ENCODE measurements at places on chromosomes 3 and 15.

- no peak for DNase-seq
Observed at GRCh38 chr15:38745626-38746025, 181.0 kb upstream of the RASGRP1 start.

GRCh38 chr15:68518785-68519430, 59.9 kb upstream of the CORO2B start:
- no peak for DNase-seq

- DNase-seq: no peak
Observed at GRCh38 chr3:189071446-189071845, 100.3 kb upstream of the TPRG1 start.

- no peak for DNase-seq
Observed at GRCh38 chr3:152195206-152195605, 73.5 kb upstream of the MBNL1 start.

DNA sequence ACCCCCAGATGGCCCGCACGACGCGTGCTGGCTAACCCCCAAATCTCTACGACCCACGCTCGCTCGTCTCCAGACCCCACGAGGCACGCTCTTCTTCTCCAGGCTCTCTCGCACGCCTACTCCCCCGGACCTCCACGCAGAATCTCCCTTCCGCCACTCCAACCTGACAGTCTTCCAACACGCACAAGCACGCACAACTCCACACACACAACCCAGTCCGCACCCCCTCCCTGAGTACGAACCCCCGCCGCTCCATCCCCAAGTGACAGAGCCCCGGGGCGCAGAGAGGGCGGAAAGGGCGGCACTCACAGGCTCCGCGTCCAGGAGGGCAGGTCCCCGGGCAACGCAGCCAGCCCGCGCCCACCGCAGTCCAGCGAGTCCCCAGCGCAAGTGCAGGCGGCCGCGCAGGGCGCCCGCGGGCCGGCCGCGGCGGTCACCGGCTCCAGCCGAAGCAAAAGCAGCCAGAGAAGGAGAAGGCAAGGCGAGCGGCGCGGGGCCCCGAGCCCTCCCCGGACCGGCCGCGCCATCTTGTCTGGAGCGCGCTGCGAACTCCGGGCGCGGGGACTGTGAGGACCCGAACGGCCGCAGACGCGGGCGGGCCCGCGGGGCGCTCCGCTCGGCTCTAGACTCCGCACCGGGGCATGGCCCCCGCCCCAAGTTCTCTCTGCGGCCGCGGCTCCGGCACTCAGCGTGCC, 794 bp downstream of the LRIG1 start:
- DNase-seq: no peak

- no peak for DNase-seq
Observed at GRCh38 chr15:87597346-87598052, 659.0 kb downstream of the NTRK3 start.

- DNase-seq: peak; percentile 69
Observed at GRCh38 chr15:43777267-43777914, 625 bp upstream of the ELL3 start.

GRCh38 chr3:49469037-49469935, 781 bp upstream of the DAG1 start:
- no peak for DNase-seq

GRCh38 chr3:184584464-184584891, 22.9 kb downstream of the EPHB3 start:
- DNase-seq: no peak

GRCh38 chr3:100954199-100954935, 38.9 kb downstream of the ABI3BP start:
- DNase-seq: no peak

- no peak for DNase-seq
Observed at GRCh38 chr15:48962662-48963523, 826 bp downstream of the SHC4 start.

DNA sequence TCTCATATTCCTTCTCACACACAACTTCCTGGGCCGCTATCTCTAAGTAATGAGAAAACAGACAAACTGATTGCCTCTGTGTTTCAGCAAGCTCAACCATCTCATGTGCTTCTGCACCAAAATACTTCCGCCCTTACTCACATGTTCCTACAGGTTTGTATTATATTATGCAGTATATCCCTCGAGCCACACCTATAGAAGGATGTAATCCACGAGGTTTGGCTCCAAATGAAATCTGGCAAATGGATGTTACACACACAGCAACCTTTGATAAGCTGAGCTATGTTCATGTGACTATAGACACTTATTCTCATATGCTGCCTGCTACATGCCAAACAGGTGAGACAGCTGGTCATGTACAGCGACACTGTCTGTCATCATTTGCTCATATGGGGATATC, 22.6 kb downstream of the CCRL2 start:
- DNase-seq: no peak

- DNase-seq: no peak
Observed at GRCh38 chr3:152937234-152937633, 102.3 kb downstream of the P2RY1 start.

DNA sequence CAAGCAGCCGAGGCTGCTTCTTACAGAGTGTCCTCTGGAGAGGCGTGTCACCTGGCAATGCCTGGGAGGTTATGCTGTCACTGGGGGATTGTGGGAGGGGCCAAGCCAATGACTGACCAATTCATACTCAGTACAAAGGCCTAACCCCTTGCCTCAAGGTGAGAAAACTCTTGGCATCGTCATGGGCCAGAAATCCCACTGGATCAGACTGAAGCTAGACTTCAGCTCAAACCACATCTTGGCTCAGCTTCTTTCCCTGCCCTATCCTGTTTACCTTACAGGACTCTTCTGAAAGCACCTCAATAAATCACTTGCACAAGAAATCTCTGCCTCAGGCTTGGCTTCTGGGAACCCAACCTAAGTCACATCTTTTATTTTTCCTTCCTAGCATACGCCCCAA, 9.5 kb downstream of the ANAPC13 start:
- DNase-seq: no peak

DNA sequence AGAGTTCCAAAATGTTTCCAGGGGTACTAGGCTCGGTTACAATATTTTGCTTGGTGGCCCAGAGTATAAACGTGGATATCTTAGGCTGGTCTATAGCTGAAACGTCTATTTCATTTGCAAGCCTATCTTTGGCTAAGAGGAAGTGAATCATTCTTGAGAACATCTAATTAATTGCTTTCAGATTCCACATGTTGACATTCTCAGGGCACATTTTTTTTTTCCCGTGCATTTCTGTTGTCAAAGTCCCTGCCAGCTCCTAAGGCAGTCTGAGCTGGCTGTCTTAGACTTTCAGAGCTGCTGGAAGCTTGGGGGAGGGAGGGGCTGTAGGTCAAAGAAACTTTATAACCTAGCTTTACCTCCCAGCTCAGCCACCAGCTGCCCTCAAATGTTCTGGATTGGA, 23.2 kb upstream of the LAMP3 start:
- no peak for DNase-seq

DNA sequence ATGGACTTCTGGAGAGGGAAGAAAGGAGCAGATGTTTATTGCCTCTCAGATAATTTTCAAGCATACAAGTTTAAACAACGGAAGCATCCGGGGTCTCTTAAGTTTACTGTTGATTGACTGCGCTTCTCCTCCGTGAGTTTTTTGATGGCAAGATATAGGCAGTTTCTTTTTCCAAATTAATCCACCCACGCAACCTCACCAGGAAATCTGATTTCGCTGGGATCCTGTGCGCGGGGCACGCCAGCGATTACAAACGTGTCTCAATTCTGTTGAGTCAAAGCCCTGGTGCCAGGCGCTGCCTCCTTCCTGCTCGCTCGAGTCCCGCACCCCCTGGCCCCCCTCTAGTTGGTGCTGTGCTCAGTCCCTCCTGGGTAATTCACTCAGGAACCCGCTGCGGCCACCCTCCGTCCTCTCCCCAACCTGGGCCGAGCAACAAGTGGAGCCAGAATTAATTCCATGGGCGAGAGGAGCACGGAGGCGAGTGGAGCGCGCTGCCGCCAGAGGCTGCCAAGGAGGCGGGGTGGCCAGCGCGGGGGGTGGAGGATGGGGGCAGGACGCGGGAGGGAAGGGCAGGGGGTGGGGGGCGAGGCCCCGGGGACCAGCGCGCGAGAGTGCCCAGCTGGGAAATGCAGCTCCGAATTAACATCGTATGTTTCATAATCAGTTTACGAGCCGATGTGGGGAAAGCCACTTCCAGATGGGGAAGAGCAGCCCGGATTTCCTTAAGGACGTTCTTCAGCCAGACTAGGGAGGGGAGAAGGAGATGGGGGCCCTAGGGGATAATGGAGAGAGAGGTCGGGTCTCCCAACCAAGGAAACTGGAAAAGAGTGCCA, 6.0 kb downstream of the WNT5A start:
- no peak for DNase-seq

DNA sequence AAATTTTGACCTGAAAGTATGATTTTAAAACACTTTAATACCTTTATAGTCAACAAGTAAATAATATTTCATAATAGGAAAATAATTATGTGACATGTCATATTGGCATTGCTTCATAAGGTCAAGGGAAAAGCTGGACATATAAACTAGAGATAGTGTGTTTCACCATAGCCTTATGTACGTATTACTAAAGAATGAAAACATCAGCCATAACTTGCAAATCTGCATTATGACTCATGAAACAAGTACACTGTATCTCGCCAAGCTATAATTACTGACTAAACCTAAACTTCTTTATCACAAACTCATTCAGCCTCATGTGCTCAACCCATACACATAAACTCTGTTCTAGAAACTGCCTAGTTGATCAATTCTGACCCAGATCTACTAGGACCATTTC, 950.1 kb downstream of the FHIT start:
- DNase-seq: no peak

GRCh38 chr3:195270079-195270816, 711 bp downstream of the XXYLT1 start:
- peak; percentile 43 for DNase-seq

DNA sequence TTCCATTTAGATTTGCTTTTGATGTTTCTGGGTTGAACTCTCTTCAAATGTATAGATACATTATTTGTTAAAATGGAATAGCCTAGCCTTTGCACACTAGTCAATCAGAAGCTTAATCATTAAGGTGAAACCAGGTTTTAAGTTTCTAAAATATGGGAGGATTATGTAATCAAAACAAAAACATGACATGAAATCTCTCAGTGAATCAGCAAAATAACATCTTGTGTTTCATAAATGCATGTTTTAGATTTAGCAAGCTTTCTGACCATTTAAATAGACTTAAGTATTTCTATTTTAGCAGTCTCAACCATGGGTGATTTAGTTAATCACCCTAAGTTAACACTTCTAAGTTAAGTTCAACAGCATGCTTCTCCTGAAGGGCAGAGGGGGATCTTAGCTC, 11.3 kb downstream of the GTF2E1 start:
- DNase-seq: no peak

DNA sequence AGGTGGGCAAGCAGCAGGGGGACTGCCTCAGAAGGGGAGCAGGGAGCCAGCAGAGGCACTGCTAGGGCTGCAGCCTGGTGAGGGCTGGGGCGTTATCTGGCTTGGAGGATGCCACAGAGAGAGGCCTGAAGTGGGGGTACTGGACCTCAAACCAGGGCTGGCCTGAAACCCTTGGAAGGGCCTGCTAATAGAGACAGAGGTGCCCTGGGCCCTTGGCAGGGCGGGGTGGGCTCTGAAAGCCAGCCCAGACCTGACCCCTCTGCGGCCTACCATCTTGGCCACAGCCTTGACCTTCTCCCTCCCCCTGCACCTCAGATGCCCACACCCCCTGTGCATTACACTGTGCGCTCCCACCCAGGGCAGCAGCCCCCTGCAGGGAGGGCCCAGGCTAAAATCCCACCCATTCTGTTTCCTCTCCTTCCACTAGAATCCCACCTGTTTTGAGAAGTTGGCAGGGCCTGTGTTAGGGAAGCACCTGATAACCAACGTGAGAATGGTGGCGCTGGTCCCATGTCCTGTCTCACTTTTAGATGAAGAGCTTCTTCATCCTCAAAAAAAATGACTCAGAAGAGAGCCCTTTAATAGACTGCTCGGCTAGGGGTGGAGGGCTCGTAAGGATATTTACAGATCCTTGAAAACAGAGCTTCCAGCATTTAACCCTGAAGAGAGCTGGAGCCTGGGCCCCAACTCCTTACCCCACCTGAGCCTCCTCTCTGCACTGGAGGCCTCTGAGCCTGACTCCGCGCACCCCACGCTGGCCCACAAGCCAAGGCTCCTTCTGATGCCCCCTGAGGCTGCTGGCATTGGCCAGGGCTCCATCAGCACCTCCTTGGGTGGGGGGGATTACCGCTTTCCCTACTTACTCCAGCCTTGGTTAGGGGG, 29.8 kb downstream of the LOXL1 start:
- no peak for DNase-seq

- DNase-seq: no peak
Observed at GRCh38 chr15:84108728-84109127, 126.8 kb upstream of the GOLGA6L4 start.

GRCh38 chr3:158717576-158717975, 14.7 kb downstream of the RARRES1 start:
- no peak for DNase-seq

- DNase-seq: no peak
Observed at GRCh38 chr3:12777171-12777570, 18.1 kb upstream of the TMEM40 start.

DNA sequence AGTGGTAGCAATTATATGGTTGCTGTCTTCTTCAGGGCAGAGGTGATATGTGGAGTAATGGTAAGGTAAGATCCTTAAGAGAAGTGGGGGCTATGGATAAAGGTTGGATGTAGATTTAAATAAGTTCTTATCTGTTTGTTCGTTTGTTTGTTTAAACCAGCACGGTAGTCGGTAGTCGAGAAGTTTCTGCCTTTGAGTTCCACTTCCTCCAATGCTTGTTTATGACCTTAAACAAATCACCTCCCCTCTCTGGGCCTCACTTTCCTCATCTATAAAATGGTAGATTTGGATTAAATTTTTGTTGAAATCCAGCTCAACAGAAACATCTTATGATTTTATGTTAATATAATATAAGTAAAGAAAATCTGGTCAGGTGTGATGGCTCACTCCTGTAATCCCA, 11.8 kb downstream of the DAPK2 start:
- DNase-seq: no peak

- DNase-seq: no peak
Observed at GRCh38 chr3:9786825-9787669, 5.2 kb downstream of the TADA3 start.

DNA sequence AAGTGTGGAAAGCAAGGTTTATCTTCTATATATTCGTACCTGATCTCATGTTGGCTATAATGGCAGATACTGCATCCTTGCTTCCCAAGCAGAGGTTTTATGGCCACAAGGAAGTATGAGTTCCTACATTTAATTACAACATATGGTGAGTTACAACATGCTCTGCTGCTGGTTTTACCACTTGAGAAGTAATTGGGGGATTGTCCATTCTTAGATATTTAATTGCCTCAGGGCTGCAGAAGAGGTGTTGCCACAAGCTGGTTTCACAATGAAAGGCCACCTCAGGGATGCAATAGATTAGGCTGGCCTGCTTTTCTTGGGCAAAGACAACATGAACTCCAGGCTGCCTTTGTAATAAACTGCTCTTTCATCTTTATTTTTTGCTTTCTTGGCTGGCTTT, 48.6 kb downstream of the RAP2B start:
- no peak for DNase-seq

DNA sequence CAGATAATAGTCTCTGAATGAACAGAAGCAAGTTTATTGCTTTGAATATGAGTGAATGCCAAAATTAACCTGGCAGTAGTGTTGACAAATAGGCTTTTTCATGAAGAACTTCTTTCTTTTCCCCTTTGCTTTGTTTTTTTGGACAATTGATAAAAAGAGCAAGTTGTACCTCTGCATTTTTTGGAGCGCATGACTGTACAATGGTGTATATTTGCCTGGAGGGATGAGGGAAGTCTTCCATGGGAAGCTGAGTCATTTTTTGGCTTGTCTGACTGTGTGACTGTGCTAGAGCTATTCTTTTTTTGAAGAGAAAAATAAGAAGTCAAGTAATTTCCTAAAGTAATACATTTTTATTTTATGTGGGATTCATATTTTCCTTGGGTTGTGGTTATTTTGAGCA, 186.9 kb downstream of the KLHL25 start:
- no peak for DNase-seq

GRCh38 chr15:89172921-89173320, 48.5 kb downstream of the RLBP1 start:
- DNase-seq: no peak
